Natural killer cell treated with Interleukin-12 subunit alpha and Interleukin-12 subunit beta and Interleukin-15 and Interleukin-18, amount 100 ng/mL, for 72 hours (primary cell): ENCODE measurements at places on chromosomes 11 and 22. TPM values are rescaled to one million over a fixed set of nuclear protein-coding genes. Genes with fewer than 3 reads are reported as not detected.
A peak's percentile ranks its signal among the peaks of the same experiment; 100 is the strongest.

PTPN5 gene
- total RNA-seq: not detected

FGF3 gene
- not detected for total RNA-seq

CCDC87 gene
- not detected for total RNA-seq

PRODH gene
- total RNA-seq: not detected

MPZL3 gene
- 10.8 TPM for total RNA-seq

APOBEC3A gene
- not detected for total RNA-seq

SERHL2 gene
- total RNA-seq: not detected

ADM2 gene
- total RNA-seq: 6.7 TPM

CECR2 gene
- not detected for total RNA-seq

TMEM135 gene
- 23.0 TPM for total RNA-seq

DLG2 gene
- 1.7 TPM for total RNA-seq

RAB39A gene
- total RNA-seq: 0.19 TPM

MAPK8IP1 gene
- 2.0 TPM for total RNA-seq

- DNase-seq: no peak
These were observed 25.6 kb downstream of the SYT7 start for GRCh38 chr11:61555051-61555969.

GRCh38 chr11:128550261-128550821 lies 37.0 kb downstream of the ETS1 start:
- DNase-seq: no peak

- DNase-seq: no peak
These were observed at the start of gene SCGB1D2 for GRCh38 chr11:62242021-62242420. Gene SCGB1D2, plus strand, starts transcription at chr11:62242239. Its CDS starts 69 bp downstream, at chr11:62242308.

GRCh38 chr22:32531931-32532819 lies 57.6 kb downstream of the FBXO7 start:
- no peak for DNase-seq

- no peak for DNase-seq
These were observed 356.9 kb upstream of the LRRC4C start for GRCh38 chr11:41816396-41816795.

- DNase-seq: no peak
These were observed 146.8 kb downstream of the DBX1 start for GRCh38 chr11:20013346-20014066.

DNA sequence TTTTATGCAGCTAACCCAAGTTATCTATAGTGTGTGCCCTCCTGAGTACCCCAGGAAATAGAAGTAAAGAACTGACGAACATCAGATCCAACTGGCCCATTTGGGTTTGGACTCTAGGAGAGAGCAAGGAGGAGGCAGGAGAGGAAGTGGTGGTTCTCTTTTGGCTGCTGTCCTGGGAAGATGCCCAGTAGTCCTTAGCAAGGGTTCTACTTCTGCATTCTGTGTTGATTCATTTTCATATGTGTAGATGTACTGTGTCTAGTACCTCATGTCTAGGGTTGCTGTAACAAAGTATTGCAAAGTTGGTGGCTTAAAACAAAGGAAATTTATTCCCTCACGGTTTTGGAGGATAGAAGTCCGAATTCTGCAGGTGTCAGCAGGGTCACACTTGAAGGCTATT lies 6.6 kb upstream of the MMP27 start:
- DNase-seq: no peak

- DNase-seq: no peak
These were observed 6.6 kb upstream of the TSG101 start for GRCh38 chr11:18533365-18533764.

DNA sequence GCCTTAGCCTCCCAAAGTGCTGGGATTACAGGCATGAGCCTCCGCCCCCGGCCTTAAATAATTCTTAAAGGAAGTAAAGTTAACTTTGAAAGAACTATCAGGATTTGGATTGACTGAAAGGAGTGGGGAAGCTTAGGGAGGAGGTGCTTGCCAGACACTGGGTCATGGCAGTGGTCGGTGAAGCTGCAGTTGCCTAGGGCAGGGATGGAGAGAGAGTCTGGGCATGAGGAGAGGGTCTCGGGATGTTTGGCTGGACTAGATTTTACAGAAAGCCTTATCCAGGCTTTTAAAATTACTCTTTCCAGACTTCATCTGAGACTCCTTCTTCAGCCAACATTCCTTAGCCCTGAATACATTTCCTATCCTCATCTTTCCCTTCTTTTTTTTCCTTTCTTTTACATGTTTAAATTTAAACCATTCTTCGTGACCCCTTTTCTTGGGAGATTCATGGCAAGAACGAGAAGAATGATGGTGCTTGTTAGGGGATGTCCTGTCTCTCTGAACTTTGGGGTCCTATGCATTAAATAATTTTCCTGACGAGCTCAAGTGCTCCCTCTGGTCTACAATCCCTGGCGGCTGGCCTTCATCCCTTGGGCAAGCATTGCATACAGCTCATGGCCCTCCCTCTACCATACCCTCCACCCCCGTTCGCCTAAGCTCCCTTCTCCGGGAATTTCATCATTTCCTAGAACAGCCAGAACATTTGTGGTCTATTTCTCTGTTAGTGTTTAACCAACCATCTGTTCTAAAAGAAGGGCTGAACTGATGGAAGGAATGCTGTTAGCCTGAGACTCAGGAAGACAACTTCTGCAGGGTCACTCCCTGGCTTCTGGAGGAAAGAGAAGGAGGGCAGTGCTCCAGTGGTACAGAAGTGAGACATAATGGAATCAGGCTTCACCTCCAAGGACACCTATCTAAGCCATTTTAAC lies at the start of gene NNMT:
TSS of gene NNMT (plus strand) at position 724 of the 929 bp plus-strand sequence. CDS start at position 882, 158 bp downstream.
- no peak for DNase-seq

- no peak for DNase-seq
These were observed 3.8 kb upstream of the FLI1 start for GRCh38 chr11:128689948-128690664.

DNA sequence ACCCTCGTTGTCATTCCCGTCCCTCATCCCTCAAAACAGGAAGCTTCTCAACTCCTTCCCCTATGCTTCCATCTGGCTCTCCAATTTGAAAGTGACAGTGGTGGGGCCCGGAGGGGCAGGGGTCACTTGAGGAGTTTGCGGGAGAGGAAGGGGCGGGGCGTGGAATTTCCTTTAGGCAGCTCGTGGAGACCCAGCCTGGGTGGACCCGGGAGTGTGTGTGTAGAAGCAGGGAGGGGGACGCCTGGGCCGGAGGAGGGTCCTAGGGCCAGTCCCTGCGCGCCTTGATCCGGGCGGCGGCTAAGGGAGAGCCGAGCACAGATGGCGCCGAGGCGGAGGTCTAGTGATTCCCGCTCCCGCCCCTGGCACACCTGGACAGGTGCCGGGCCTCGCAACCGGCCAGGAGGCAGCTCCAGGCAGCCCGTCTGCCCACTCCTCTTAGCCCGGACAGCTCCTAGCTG lies 7.8 kb upstream of the PAX6 start:
- no peak for DNase-seq

- DNase-seq: no peak
These were observed 225.4 kb downstream of the NTM start for GRCh38 chr11:131595797-131596196.

DNA sequence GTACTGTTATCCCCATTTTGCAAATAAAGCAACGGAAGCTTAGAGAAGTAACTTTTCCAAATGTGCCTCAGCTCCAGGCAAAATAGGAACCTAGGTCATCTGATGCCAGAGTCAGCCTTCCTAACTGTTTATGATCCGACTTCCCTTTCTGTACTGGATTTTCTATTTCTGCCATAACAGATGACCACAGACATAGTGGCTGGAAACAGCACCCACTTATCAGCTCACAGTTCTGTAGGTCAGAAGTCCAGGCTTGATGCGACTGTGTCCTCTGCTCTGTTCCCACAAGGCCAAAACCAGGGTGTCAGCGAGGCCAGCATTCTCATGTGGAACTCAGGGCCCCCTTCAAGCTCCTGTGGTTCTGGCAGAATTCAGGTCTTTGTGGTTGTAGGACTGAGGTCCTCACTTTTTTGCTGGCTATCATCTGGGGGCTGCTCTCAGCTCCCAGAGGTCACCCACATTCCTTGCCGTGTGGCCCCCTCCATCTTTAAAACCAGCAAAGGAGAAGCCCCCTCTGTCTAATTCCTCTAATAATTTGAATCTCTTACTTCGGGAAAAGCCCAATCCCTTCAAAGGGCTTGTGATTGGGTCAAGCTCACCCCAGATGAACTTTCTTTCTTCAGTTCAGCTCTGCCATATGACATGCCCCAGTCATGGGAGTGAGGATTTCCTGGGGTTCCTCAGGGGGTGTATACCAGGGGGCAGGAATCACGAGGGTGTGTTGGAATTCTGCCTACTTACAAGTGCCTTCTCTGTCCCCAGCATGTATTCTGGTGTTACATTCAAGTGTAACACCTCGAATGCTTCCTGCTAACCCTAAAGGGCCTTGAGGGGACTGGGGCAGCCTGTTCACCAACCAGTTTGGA lies 15.3 kb downstream of the KCNJ5 start:
- DNase-seq: no peak

DNA sequence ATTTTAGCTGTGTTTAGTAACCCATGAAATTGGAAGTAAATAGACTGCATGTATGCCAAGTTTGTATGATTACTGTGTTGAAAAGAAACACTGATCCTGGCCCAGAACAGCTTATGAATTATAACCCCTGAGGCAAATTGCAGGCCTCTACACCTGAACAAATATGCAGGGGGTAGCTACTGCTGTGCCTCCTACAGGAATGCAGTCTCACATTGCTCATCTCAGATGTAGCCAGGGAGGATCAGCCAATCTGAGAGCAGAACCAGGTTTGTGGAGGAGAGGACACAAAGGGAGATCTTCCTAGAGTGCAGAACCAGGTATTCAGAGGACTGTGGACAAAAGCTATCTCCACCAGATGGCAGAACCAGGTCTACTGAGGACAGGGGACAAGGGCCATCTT lies 442.2 kb upstream of the DDI1 start:
- DNase-seq: no peak

GRCh38 chr11:11089805-11090204 lies 232.0 kb upstream of the ZBED5 start:
- DNase-seq: no peak

DNA sequence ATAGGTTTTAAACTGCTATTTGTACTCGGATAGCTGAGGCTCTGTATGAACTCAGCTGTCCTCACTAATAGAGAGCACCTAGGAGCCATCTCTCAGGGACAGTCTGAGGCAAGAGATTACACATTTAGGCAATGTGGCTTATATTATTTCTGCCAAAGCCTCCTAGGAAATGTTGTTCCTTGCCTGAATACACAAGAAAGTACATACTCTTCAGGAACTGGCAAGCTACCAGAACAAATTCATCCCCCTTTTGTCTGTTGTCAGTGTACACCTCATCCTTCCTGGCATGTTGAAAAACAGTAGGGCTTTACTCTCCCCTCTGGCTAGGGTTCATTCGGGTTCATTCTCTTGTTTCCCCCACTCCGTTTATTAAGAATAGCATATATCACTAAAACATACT lies 615.9 kb upstream of the FAT3 start:
- DNase-seq: no peak

- no peak for DNase-seq
These were observed 38.5 kb upstream of the FJX1 start for GRCh38 chr11:35579557-35580396.

DNA sequence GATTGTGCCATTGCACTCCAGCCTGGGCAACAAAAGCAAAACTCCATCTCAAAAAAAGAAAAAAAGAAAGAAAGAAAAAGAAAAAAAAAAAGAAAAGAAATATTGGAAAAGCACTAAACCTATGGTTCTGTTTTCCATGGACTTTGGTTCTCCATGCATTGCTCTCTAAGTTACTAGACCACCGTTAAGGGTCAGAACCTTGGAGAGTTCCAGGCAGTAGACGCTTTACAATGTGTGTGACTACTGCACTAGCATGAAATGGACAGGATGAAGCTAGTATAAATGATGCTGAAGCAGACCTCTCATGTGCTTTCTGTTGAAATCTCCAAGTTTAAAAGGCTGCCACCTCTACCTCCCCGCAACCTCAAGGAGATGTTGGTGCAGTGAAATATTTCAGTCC lies 63.5 kb downstream of the SIK2 start:
- no peak for DNase-seq

DNA sequence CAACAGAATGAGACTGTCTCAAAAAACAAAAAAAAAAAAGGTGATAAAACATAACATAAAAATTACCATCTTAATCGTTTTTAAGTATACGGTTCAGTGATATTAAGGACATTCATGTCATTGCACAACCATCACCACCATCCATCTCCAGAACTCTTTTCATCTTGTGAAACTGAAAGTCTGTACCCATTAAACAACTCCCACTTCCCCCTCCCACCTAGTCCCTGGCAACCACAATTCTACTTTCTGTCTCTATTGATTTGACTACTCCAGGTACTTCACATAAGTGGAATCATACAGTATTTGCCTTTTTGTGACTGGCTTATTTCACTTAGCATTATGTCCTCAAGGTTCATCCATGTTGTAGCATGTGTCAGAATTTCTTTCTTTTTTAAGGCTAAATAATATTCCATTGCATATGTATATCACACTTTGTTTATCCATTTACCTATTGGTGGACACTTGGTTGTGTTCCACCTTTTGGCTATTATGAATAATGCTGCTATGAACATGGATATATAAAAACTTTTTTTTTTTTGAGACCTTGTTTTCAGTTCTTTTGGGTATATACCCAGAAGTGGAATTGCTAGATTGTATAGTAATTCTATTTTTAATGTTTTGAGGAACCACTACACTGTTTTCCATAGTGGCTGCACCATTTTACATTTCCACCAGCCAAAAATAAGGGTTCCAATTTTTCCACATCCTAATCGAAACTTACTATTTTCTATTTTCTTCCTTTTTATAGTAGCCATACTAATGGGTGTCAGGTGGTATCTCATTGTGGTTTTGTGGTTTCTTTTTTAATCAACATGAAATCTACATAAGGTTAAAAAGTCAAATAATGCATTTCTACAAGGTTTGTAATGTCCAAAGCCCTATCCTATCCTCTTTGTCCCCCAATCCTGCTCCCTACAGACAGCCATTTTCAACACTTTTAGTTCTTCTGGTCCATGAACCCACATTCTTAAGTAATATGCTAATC lies 23.4 kb upstream of the PIK3C2A start:
- DNase-seq: peak; percentile 63

DNA sequence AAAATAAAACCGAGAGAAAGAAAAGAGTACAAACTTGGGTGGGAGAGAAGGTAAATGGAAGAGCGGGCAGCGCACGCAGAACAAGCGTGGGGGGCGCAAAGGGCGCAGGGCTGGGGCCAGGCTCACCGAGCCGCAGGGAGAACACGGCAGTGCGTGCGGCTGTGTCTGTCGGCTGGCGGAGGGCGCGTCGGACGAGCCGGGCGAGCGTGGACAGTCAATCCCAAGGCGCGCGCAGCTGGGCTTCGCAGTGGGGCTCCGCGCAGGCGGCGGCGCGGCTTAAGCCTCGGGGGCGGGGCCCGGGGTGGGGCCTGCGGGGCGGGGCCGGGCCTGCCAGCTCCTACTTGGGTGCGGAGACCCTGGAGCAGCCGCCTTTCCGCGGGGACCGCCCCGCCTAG lies at the start of gene UCP2:
TSS of gene UCP2 (minus strand) at position 249 of the 395 bp plus-strand sequence. CDS start 4,465 bp downstream, outside the sequence.
- DNase-seq: peak; percentile 89

GRCh38 chr11:23398052-23398451 lies 537.8 kb upstream of the CCDC179 start:
- no peak for DNase-seq

- DNase-seq: no peak
These were observed 71.4 kb downstream of the SLC1A2 start for GRCh38 chr11:35347921-35348331.

GRCh38 chr11:8722809-8723208 lies 40.2 kb downstream of the RPL27A start:
- no peak for DNase-seq
